ENCODE measurements at places on chromosomes 6 and 20. TPM values are rescaled to one million over a fixed set of nuclear protein-coding genes. Genes with fewer than 3 reads are reported as not detected.

The SLC22A2 gene
- total RNA-seq, result 0.12 TPM

The C20orf144 gene
- 0.11 TPM for total RNA-seq

The NR2E1 gene
- total RNA-seq, result not detected

The HLA-DPA1 gene
- total RNA-seq, result 4.0 TPM

The BHLHE23 gene
- not detected for total RNA-seq

The BCAS1 gene
- 0.11 TPM for total RNA-seq

The ATP6V1G2 gene
- 2.0 TPM for total RNA-seq

The AVP gene
- not detected for total RNA-seq
